ENCODE measurements at places on chromosomes 7 and 10.

- no peak for DNase-seq
Observed at GRCh38 chr10:123930340-123931001, 38.9 kb upstream of the CPXM2 start.

DNA sequence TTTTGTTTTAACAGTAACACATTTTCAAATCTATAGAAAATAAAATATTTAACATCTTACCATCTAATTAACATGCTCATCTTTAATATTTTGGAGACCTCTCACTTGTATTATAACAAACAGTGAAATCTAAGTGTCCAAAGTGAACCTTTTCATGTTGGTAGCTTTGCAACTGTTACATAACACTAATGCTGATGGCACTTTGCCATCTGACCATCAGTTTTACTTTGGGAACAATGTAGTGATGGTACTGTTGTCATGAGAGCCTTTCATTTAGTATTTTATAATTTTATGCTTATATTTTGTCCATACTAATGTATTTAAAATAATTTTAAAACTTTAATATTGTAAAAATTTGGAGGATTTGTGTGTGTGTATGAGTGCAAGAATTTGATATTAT lies 1017.0 kb upstream of the KCND2 start:
- no peak for DNase-seq

- DNase-seq = no peak
Observed at GRCh38 chr10:11535346-11535959, 76.0 kb downstream of the USP6NL start.

DNA sequence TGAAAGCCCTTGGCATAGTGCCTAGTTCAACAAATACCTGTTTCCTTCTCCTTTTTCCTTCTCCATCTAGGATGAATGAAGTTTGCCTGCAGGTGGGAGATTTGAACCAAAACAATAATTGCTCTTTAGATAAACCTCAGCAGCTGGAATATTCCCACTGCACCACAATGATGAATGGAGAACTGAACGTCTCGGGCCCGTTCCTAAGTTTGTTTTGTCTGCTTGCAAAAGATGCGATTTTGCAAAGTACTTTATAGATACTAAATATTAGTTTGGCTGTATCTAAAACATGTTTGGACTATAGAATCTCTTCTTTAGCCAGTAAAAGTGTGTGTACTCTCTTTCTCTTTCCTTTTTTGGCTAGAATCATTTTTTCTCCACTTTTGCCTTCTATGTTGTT lies 75.8 kb upstream of the BMPER start:
- no peak for DNase-seq

All from HL-60 (cell line).